ENCODE measurements at places on chromosomes 7 and 10. TPM values are rescaled to one million over a fixed set of nuclear protein-coding genes. Genes with fewer than 3 reads are reported as not detected.

Gene SLC16A12
- total RNA-seq: 0.14 TPM

Gene TEX36
- not detected for total RNA-seq

Gene SEMA3D
- total RNA-seq: 20.4 TPM

DNA sequence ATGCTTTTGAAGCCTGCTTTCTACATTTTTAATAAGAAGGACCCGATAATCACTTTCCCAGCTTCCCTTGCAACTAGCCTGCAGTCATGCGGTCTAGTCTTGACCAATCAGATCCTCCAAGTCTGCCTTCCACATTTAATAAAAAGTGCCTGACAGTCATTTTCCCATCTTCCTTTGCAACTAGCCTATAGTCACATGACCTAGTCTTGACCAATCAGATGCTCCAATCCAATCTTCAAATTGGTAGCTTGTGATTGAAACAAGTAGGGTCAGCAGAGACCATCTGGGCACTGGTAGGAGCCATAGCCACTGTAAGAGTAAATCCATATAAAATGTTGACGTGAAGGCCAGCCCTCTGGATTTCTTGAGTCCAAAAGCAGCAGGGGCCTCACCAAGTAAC lies 80.0 kb downstream of the NPTX2 start:
- no peak for DNase-seq

- no peak for DNase-seq
Measured at GRCh38 chr7:41808541-41808940, 105.7 kb upstream of the INHBA start.

DNA sequence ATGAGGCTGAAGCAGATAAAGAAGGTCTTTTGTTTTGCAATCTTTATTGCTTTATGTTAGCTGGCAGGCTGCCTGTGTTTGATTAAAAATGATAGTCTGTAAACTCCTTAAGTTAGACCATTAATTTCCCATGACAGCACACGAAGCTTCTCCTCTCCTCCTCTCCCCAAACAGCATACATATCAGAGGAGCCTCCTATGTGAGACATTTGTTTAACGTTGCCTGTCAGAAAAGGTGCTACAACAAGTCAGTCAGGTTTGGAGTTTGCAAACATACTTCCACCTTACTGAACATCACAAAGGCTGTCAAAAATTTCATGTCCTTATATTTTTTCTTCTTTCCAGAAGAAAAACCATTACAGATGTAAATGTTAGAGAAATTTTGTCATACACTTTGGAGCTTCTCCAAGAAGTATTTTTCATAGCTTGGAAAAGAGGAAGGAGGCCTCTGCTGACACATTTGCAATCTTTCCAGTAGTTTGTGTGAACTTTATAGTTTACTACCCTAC lies 393.1 kb downstream of the EXOC4 start:
- no peak for DNase-seq

Gene SH2D4B
- total RNA-seq: 0.34 TPM

Gene HERC4
- total RNA-seq: 51.7 TPM

GRCh38 chr10:133245439-133246235 lies 8.0 kb downstream of the VENTX start:
- DNase-seq: no peak

- no peak for DNase-seq
Measured at GRCh38 chr7:41006306-41006995, 696.4 kb downstream of the INHBA start.

Gene AP1S1
- total RNA-seq: 115 TPM

Measured in dermis blood vessel endothelial cell (primary cell).